ENCODE measurements at places on chromosomes 6 and 20. TPM values are rescaled to one million over a fixed set of nuclear protein-coding genes. Genes with fewer than 3 reads are reported as not detected.

- H3K27ac ChIP-seq, result no peak overlapping the region
- H3K36me3 ChIP-seq, result no peaks in the 10 kb centered on the region
- H3K27me3 ChIP-seq, result no peaks in the 10 kb centered on the region
- H3K4me3 ChIP-seq, result no peak overlapping the region
- DNase-seq, result no peak
Observed at GRCh38 chr6:38212579-38212978, 393.1 kb downstream of the ZFAND3 start.

- H3K36me3 ChIP-seq, result no peaks in the 10 kb centered on the region
- H3K4me3 ChIP-seq, result no peak overlapping the region
- H3K4me1 ChIP-seq, result no peaks in the 10 kb centered on the region
- DNase-seq, result no peak
- H3K27me3 ChIP-seq, result no peaks in the 10 kb centered on the region
- no peak overlapping the region for H3K27ac ChIP-seq
Observed at GRCh38 chr6:25921525-25922203, 8.8 kb downstream of the SLC17A2 start.

DNA sequence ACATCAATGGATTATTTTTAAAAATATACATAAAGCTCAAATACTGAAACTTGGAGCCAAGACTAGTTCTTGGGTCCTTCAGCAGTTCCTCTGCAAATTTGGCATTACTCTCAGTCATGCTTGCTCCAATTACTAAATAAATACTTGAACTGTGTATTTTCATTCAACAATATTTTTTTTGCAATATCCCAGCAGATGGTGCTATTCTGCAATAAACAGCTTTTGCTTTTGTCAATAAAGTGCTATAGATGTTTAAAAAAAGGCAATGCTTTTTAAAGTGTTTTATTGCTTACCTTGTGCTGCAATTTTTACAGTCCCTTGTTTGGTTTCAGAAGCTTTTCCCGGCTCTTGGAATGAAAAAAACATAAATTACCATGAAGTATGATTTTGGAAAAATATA, 243.4 kb downstream of the TRDN start:
- H3K4me3 ChIP-seq, result no peak overlapping the region
- no peaks in the 10 kb centered on the region for H3K36me3 ChIP-seq
- H3K27me3 ChIP-seq, result no peaks in the 10 kb centered on the region
- H3K4me1 ChIP-seq, result no peaks in the 10 kb centered on the region
- H3K27ac ChIP-seq, result no peak overlapping the region
- no peak for DNase-seq

- no peaks in the 10 kb centered on the region for H3K36me3 ChIP-seq
- H3K4me3 ChIP-seq, result no peak overlapping the region
- no peak overlapping the region for H3K27ac ChIP-seq
- DNase-seq, result no peak
Observed at GRCh38 chr20:31894980-31895675, 24.7 kb downstream of the TTLL9 start.

- H3K4me1 ChIP-seq, result no peaks in the 10 kb centered on the region
- H3K36me3 ChIP-seq, result no peaks in the 10 kb centered on the region
- DNase-seq, result no peak
- H3K27me3 ChIP-seq, result no peaks in the 10 kb centered on the region
- no peak overlapping the region for H3K27ac ChIP-seq
Observed at GRCh38 chr6:32317541-32317940, 54.2 kb downstream of the TSBP1 start.

BTN1A1 gene
- not detected for polyA plus RNA-seq

PRSS16 gene
- 2.0 TPM for polyA plus RNA-seq

SNAP91 gene
- polyA plus RNA-seq, result not detected

BHLHE23 gene
- polyA plus RNA-seq, result not detected

SLC35D3 gene
- not detected for polyA plus RNA-seq

All from naive thymus-derived CD4-positive, alpha-beta T cell (primary cell).